Cardiac fibroblast (primary cell): ENCODE measurements at places on chromosomes 3 and 15.
A peak's percentile ranks its signal among the peaks of the same experiment; 100 is the strongest.

GRCh38 chr15:70017801-70018200 lies 79.9 kb downstream of the TLE3 start:
- DNase-seq, result no peak

- peak; percentile 14 for DNase-seq
Observed at GRCh38 chr15:62262305-62262941, 97.3 kb upstream of the C2CD4B start.

- DNase-seq, result no peak
Observed at GRCh38 chr3:40751666-40752065, 226.9 kb downstream of the ZNF621 start.

DNA sequence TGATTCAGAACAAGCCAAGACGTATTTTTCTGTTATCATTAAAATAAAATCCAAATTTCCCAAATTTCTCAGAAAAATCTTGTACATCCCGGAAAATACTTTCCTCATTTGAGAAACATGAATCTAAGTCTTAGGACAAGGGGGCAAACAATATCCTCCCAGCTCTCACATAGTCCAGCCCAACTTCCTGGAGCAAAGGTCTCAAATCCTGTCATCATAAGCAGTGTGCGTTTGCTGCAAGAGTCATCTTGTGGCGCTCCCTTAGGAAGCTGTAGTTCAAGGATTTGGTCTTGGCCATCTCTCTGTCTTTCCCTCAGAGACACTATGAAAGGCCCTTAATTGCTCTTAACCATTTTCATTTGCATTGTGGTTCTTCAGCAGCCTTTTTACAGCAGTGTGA lies 57.5 kb upstream of the GSK3B start:
- no peak for DNase-seq

- peak; percentile 71 for DNase-seq
Observed at GRCh38 chr3:7630925-7631324, 770.0 kb downstream of the GRM7 start.

DNA sequence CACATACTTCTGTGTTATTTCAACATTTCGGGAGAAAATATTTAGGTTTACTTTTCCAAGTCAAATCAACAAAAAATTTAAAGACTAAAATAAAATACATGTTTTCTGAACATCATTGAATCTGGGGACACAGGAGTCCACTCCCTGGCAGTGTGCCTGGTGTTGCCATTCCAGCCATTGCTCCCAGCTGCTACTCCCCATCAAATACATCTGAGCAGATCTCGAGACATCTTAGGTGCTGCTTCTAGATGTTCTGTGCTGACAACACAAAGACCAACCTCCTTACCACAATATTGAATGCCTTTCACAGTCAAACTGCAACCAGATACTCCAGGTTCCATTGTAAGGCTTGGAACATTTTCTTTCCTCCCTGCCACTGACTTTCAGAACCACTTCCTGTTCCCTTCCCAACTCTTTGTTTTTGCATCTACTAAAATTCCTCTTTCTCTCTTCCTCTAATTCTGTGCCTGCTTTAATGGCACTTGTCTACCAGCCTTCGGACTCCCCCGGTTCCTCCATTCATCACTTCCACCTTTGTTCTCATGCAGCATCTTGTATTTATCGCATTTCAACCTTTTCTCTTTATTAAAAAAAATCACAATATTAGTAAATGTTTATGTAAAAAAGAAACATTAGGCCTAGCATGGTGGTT lies 81.1 kb upstream of the SLC4A7 start:
- DNase-seq, result no peak

- no peak for DNase-seq
Observed at GRCh38 chr3:98462901-98463300, at the start of gene OR5K1. Gene OR5K1 (plus strand): TSS chr3:98463201. CDS start chr3:98469577, 6,376 bp downstream.

DNA sequence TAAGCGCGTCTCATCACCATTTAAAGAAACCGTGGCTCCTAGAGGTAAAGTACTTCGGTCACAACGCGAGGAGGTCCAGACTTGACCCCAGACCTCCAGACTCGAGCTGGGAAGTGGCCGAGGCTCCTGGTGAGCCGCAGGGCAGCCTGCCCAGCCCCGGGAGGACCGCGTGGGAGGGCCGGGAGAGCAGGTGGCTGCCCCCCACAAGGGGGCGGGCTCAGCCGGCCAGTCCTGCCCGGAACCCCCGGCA lies at the start of gene SLC27A2:
TSS of gene SLC27A2 (plus strand) at position 228 of the 250 bp plus-strand sequence. CDS start 232 bp downstream, outside the sequence.
- DNase-seq, result peak; percentile 2

GRCh38 chr3:142664819-142665218 lies 59.0 kb upstream of the TRPC1 start:
- DNase-seq, result no peak

DNA sequence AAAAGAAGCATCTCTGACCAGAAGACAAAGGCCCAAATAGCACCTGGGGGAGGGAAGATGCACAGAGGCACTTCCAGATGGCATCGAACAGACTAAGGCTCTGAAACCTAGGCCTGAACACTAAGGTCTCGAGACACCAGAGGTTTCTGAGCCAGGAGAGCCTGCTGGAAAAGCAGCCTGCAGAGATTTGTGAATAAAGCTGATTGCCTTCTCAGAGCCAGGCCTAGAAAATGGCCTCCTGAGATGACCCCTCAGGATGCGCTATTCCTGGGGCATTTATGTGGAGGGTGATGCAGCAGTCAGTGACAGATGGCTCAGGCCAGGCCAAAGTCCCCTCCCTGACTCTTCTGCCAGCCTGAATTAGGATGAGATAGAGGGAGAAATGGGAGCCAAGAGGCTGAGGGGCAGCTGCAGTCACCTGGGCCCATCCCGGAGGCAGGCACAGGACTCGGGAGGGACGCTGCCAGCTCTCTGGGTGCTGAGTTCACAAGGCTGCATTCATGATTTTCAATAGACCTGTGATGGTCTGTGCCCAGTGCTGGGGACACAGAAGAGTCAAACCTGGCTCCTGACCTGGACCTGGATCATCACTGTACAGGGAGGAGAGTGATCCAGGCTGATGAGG lies 6.9 kb downstream of the PRSS50 start:
- DNase-seq, result no peak
